Activated CD4-positive, CD25-positive, alpha-beta regulatory T cell (primary cell): ENCODE measurements at places on chromosomes 1 and 21.

- DNase-seq, result no peak
These were observed 112.6 kb upstream of the ADAR start for GRCh38 chr1:154720328-154721297.

DNA sequence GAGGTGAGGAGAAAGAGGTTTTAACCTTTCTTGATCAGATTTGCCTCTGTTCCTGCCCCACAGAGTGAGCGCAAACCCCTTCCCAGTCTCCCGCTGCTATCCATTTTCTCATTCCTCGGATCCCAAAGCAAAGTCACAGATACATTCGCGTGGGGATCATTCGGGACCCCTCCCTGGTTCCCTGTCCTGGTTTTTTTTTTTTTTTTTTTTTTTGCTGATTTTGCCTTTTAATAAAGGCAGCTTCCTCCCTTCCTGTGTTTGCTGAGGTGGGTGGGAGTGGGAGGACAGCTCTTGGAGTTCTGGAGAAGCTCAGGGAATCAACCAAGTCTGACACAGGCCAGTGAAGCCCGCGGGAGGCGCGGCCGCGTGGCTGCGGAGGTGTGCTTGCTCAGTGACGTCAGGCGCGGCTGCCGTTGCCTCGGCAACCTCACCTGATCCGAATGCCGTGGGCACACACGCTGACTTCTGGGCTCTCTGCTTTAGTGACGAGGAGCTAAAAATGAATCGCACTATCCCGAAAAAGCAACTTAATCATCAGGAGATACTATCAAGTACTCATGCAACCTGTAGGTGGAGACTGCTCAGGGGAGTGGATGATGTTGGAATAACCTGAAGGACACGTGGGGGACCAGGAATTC lies 106.4 kb downstream of the TBX19 start:
- DNase-seq, result peak; percentile 59

DNA sequence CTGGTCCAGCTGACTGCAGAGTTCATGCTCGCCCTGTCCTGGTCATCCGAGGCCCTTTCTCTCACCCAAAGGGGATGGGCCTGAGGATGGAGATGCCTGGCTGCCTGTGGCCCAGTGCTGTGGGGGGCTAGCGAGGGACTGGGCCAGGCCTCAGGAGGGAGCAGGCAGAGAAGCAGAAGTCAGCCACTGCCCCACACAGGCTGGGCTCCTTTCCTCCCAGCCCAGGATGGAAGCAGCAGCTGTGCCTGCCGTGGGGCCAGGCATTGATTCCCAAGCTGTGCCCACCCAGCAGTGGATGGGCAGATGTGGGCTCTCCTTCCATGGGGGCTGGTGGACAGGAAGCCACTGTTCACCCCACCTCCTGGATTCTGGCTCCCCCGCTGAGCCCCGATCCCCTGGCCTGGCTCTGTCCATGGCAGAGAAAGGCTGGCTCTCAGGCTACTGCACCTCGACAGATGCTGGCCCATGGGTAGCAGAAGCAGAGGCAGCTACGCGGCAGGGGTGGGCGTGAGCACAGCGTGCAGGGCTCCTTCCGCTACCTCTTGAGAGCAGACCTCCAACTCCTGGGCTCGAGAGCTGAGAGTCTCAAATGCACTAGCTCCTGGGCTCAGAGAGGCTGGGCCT lies 24.6 kb downstream of the RUNX3 start:
- no peak for DNase-seq

- no peak for DNase-seq
These were observed 19.7 kb downstream of the EDEM3 start for GRCh38 chr1:184734980-184735379.

GRCh38 chr1:65724151-65724550 lies 68.5 kb upstream of the PDE4B start:
- DNase-seq, result no peak

GRCh38 chr1:51100264-51100880 lies 1.7 kb upstream of the C1orf185 start:
- DNase-seq, result no peak

GRCh38 chr1:239814306-239814881 lies 277.3 kb upstream of the FMN2 start:
- no peak for DNase-seq

DNA sequence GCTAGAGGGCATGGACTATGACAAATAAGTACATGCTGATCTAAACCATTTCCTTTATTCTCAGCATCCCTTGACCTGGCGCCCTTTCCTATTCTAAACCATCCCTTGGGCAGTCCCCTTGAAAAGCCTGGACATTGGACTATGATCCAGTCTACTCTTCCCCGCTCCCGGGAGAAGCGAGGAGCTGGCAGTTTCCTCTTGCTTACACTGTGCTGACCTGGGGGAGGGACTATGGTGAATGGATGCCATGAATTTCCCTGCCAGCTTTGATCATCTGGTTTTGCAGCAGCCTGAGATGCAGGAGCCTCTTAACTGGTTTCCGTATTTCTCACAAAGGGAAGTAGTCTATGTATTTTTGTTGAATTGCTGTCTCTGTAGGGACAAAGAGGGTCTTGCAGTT lies 121.7 kb downstream of the KIF26B start:
- no peak for DNase-seq

DNA sequence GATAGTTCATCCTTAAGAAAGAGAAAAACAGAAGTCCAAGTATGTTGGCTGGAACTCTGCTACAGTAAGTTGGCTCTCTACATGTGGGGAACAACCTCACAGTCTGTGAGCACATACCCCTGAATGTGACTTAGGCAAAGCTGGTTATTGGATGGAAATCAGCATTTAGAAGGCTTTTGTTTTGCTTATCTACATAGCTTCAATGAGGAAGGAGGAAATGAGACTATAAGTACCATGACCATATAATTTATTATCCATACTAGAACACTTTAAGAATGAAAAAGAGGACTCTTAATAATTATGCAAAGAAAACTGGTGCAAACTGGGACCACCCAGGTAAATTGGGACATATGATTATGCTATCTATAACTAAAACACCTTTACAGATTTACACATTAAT lies 31.7 kb upstream of the CD55 start:
- DNase-seq, result no peak

- DNase-seq, result no peak
These were observed 40.7 kb upstream of the C1orf185 start for GRCh38 chr1:51061231-51061918.

DNA sequence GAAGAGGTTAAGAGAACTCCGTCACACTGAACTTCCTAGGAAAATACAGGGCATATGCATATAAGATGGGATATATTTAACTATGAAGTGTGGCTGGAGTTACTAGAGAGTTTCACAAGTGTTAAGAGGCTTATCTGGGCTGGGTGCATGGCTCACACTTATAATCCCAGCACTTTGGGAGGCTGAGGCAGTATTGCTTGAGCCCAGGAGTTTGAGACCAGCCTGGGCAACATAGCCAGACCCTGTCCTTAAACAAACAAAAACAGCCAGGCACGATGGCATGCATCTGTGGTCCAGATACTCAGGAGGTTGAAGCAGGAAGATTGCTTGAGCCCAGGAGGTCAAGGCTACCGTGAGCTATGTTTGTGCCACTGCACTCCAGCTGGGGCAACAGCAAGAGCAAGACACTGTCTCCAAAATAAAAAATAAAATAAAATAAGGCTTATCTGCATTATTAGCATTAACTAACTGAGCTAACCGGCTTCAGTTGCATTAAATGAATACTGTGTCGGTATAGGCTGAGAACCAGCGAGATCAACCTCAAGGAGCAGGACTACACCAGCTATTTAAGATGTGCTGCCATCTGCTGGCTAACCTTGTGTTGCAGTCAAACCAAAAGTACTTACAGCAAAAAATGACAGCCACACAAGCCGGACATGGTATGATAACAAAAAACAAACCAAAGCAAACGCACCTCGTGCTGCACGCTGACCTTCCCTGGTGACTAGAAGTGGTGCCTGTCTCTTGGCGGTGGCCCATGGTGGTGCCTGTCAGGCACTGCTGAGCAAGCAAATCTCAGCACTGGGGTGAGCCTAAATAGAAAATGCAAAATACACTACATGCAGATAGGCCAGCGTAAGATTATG lies 19.7 kb upstream of the RBBP5 start:
- DNase-seq, result peak; percentile 26

GRCh38 chr1:195663549-195664280 lies 944.5 kb downstream of the KCNT2 start:
- no peak for DNase-seq

DNA sequence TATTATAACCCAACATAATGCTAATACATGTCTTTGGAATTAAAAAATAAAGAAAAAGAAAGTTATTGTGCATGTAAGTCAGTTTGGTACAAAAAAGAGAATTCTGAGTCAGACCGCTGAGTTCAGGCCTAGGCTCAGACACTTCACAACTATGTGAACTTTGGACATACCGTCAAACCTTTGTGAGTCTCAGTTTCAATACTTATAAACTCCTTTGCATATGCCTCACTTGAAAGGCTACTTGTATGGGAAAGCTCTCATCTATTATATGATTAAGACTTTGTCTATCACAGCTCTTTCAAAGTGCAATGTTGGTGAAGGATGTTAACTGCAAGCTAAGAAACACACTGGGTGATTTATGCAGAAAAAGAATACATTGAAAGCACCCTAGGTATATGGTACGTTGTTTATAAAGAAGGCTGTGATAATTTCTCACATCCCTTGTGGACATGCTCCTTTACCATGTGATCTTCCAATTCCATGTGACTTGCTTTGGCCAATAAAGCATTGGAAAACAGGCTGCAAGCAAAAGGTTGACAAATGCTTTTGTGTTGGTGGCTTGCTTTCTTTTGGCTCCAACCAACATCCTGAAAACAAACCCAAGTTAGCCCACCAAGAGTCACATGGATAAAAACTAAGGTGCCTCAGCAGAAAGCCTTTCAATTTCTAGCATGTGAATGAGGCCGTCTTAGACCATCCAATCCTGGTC lies 49.6 kb downstream of the INTS7 start:
- DNase-seq, result no peak

DNA sequence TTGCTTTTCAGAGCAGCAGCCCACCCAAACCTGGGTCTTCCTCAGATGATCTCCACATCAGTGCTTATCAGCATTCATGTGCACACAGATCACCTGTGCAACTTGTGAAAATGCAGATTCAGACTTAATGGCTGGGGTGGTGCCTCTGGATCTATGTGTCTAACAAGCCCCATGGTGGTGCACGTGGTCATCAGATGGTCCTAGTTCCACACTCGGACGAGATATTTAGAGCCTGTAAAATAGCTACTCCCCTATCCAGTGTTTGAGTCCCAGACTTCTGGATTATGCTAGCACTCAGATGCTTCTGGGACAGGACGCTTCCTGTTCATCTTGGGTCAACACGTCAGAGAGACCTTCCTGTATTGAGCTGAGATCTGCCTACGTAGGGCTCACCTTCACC lies 114.2 kb downstream of the LIPI start:
- no peak for DNase-seq

- no peak for DNase-seq
These were observed 80.2 kb upstream of the GREM2 start for GRCh38 chr1:240691909-240692705.

GRCh38 chr21:44854391-44854663 lies 19.2 kb downstream of the PTTG1IP start:
- DNase-seq, result no peak

- no peak for DNase-seq
These were observed 109.0 kb downstream of the NFIA start for GRCh38 chr1:61191433-61191720.

DNA sequence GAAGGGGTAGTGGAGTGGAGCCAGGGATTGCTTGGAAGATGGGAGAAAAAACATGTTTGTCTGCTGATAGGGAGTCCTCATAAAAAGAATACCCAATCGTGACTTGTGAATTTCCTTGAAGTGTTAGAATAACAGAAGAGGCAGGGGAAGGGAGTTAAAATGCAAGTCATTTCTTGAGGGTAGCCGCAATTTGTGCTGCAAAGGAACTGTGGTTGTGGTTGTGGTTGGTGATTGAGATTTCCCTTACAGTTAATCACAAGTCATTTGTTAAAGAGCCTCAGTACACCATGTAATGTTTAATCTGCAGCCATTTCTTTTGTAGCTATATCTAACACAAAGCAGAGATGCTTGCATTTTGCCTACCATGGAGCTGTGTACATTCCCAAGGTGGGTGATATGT lies 38.5 kb upstream of the EGLN1 start:
- no peak for DNase-seq

DNA sequence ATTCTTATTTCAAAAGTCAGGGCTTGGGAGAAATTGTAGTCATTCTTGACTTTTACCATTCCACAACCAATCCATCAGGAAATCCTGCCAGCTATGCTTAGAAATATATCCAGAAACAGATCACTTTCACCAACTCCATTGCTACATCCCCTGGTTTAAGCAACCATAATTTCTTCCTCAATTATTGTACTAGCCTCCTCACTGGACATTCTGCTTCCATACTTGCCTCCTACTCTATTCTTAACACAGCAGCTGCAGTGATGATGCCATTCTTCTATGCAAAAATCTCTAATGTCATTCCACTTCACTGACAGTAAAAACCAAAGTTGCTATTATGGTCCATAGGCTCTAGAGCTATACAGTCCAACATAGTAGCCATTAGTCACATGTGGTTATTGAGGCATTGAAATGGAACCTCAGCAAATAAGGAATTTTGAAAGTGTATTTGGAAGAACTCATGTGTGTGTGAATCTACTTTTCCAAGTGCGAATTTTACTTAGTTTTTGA lies 110.7 kb upstream of the KIAA0040 start:
- no peak for DNase-seq

- no peak for DNase-seq
These were observed 5.8 kb downstream of the ROR1 start for GRCh38 chr1:63779338-63780211.

DNA sequence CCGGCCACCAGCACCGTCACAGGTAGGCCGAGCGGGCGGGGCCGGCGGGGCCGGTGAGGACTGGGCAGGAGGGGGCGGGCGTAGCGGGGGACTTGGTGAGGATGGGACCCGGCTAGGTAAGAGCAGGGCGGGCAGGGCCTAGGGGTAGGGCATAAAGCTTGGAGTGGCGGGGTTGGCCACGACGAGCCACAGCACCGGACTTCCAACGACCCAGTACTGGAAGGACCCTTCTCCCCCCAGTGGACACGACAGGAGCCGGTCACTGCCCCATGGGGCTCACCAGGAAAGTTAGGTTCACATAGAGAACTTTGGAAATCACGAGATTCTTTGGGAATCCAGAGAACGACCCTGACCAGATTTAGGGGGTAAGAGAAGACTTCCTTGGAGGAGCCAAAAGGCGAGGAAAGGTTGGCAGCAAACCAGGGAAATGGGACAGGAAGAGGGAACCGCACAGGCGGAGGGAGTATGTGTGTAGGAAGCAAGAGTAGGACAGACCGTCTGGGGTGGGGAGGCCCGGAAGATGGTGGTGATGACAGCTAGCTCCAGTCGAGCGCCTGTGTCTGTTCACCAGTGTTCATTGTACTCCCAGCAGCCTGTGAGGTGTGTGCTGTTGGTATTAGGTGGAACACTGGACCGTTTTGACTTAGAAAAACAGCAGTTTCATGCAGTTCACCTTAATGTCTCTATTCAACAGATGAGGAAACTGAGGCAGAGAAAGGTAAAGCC lies 20.4 kb downstream of the ZNF362 start:
- DNase-seq, result no peak
